Right atrium auricular region (tissue), 2 donors: ENCODE measurements at places on chromosomes 1 and 21. TPM values are rescaled to one million over a fixed set of nuclear protein-coding genes. Genes with fewer than 3 reads are reported as not detected.

DNA sequence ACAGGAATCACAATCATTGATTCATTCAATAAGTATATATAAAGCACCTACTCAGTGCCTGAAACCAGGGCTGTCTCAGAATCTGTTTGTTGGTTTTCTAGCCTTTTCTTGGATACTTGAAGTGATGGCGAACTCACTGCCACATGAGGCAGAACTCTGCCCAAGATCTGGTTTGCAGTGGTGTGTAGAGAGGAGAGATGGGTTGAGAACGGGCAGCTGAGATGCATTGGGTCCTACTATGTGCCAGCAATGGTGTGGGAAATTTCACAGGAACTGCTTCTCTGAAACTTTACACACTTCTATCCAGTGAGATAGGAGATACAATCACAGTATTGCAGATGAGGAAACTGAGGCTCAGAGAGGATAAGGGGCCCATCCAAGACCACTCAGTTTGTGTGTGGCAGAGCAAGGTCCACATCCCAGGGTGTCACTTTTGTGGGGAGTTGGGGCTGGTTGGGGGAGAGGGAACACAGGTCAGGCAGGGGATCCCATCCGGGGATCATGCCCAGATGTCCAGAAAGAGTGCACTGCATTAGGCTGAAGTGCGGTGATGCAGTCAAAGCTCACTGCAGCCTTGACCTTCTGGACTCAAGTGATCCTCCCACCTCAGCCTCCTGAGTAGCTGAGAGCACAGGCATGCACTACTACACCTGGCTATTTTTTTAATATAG is 83.7 kb upstream of the IFFO2 start:
- peaks cover 5% of the 10 kb centered on the region for H3K27me3 ChIP-seq
- H3K27ac ChIP-seq, result no peak overlapping the region
- H3K36me3 ChIP-seq, result no peaks in the 10 kb centered on the region
- peaks cover 12% of the 10 kb centered on the region for H3K4me1 ChIP-seq

The PPP1R12B gene
- 420 TPM for total RNA-seq

- H3K4me3 ChIP-seq, result no peak overlapping the region
- H3K36me3 ChIP-seq, result no peaks in the 10 kb centered on the region
- peak overlapping the region; percentile 76 for H3K27ac ChIP-seq
- no peaks in the 10 kb centered on the region for H3K27me3 ChIP-seq
These were observed 49.3 kb downstream of the ADAMTS1 start for GRCh38 chr21:26795866-26796329.

DNA sequence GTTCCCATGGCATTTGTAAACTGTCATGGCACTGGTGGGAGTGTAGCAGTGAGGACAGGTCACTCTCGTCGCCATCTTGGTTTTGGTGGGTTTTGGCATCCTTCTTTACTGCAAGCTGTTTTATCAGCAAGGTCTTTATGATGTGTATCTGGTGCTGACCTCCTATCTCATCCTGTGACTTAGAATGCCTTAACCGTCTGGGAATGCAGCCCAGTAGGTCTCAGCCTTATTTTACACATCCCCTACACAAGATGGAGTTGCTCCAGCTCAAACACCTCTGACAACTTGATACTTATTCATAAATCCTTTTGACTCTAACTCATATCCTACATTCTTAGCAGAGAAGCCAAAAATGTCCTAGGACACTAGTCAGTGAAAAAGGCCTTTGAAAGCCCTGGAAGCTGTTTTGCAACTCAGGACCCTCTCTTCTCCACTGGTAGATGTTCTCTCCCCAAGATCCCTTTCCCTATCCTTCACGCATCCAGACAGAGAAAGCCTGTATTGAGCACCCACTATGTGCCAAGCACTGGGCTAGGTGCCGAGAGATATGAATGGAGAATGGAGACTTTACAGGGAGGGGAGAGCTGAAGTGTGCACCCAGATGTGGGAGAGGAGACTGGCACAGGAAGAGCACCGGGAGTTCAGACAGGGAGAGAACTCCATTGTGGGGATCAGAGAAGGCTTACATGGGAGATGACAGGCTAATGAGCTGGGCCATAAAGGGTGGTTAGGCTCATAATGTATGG is 6.7 kb upstream of the CSRP1 start:
- H3K4me3 ChIP-seq, result no peak overlapping the region
- peak overlapping the region; percentile 67 for H3K27ac ChIP-seq
- H3K4me1 ChIP-seq, result no peaks in the 10 kb centered on the region
- no peaks in the 10 kb centered on the region for H3K36me3 ChIP-seq

DNA sequence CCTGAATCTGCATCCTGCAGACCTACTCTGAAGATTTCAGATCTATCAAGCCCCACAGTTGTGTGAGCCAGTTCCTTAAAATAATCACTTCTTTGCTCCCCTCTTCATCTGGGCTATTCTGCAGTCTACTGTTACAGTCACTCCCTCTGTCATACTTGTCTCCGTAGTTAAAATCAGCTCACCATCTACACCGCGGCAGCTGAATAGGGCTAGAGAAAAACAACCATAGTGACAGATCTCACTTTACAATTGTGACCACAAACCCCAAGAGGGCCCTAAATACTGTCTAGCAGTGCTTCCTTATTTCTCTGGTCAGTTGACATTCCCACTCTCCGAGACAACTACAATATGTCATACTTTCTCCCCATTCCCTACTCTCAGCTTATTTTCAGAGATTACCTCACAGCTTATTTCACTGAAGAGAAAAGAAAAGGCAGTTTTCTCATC is 12.9 kb downstream of the DESI2 start:
- H3K4me3 ChIP-seq, result no peak overlapping the region
- no peak for DNase-seq
- H3K4me1 ChIP-seq, result peaks cover 21% of the 10 kb centered on the region
- H3K27ac ChIP-seq, result no peak overlapping the region
- H3K27me3 ChIP-seq, result no peaks in the 10 kb centered on the region

The KIF26B gene
- total RNA-seq, result 0.83 TPM

GRCh38 chr1:221336126-221336525 is 405.8 kb downstream of the DUSP10 start:
- no peaks in the 10 kb centered on the region for H3K36me3 ChIP-seq
- peak overlapping the region; percentile 22 for H3K27ac ChIP-seq
- DNase-seq, result no peak

DNA sequence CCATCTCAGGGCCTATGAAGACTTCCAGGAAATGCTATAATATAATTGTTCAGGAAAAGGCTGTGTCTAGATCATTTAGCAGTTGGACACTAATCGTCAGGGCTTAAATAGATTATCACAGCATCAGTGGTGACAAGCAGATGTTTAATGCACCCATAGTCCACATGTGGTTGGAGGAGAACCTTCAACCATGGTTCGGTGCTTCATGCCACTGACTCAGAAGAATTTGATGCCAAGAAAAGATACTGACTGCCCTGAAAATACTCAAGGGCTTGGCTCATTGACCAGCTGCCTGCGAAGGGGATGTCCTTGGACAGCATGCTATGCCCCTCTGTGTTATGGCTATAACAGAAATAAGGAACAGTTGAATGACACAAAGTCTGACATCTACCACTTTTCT is 175.7 kb downstream of the HHIPL2 start:
- no peak overlapping the region for H3K27ac ChIP-seq
- no peaks in the 10 kb centered on the region for H3K36me3 ChIP-seq
- H3K4me3 ChIP-seq, result no peak overlapping the region
- H3K27me3 ChIP-seq, result no peaks in the 10 kb centered on the region
- H3K4me1 ChIP-seq, result no peaks in the 10 kb centered on the region

- H3K27ac ChIP-seq, result no peak overlapping the region
- H3K36me3 ChIP-seq, result no peaks in the 10 kb centered on the region
- H3K4me1 ChIP-seq, result no peaks in the 10 kb centered on the region
- H3K27me3 ChIP-seq, result no peaks in the 10 kb centered on the region
- H3K4me3 ChIP-seq, result no peak overlapping the region
These were observed 93.1 kb downstream of the RIPK4 start for GRCh38 chr21:41673596-41674335.

GRCh38 chr21:17359781-17360180 is 153.1 kb upstream of the CXADR start:
- no peak overlapping the region for H3K4me3 ChIP-seq
- H3K27ac ChIP-seq, result no peak overlapping the region
- no peaks in the 10 kb centered on the region for H3K36me3 ChIP-seq
- H3K4me1 ChIP-seq, result no peaks in the 10 kb centered on the region

GRCh38 chr1:18201997-18202719 is 94.6 kb downstream of the IGSF21 start:
- DNase-seq, result no peak
- H3K36me3 ChIP-seq, result no peaks in the 10 kb centered on the region
- H3K4me1 ChIP-seq, result no peaks in the 10 kb centered on the region
- no peak overlapping the region for H3K4me3 ChIP-seq
- H3K27me3 ChIP-seq, result no peaks in the 10 kb centered on the region
- H3K27ac ChIP-seq, result no peak overlapping the region

The CTXND2 gene
- 0.41 TPM for total RNA-seq

GRCh38 chr1:205343431-205344065 is 13.2 kb downstream of the KLHDC8A start:
- H3K27me3 ChIP-seq, result peaks cover 19% of the 10 kb centered on the region
- no peak for DNase-seq
- no peak overlapping the region for H3K27ac ChIP-seq
- H3K4me1 ChIP-seq, result no peaks in the 10 kb centered on the region

The CBS gene
- 9.3 TPM for total RNA-seq

- no peaks in the 10 kb centered on the region for H3K4me1 ChIP-seq
- H3K4me3 ChIP-seq, result no peak overlapping the region
- no peaks in the 10 kb centered on the region for H3K36me3 ChIP-seq
- no peaks in the 10 kb centered on the region for H3K27me3 ChIP-seq
- no peak overlapping the region for H3K27ac ChIP-seq
These were observed 27.2 kb downstream of the CTTNBP2NL start for GRCh38 chr1:112423207-112423606.

The ESPN gene
- 0.47 TPM for total RNA-seq

- H3K27me3 ChIP-seq, result no peaks in the 10 kb centered on the region
- no peak overlapping the region for H3K27ac ChIP-seq
- H3K4me3 ChIP-seq, result no peak overlapping the region
- peaks cover 29% of the 10 kb centered on the region for H3K36me3 ChIP-seq
These were observed 39.5 kb downstream of the TOR3A start for GRCh38 chr1:179121159-179121938.
